ENCODE measurements at places on chromosomes 1 and 21.

GRCh38 chr21:16454399-16454798 is 724.6 kb downstream of the USP25 start:
- DNase-seq = no peak

- DNase-seq = no peak
Observed at GRCh38 chr1:41642922-41643821, 158.7 kb upstream of the EDN2 start.

- no peak for DNase-seq
Observed at GRCh38 chr1:228919914-228920313, 184.6 kb downstream of the RHOU start.

DNA sequence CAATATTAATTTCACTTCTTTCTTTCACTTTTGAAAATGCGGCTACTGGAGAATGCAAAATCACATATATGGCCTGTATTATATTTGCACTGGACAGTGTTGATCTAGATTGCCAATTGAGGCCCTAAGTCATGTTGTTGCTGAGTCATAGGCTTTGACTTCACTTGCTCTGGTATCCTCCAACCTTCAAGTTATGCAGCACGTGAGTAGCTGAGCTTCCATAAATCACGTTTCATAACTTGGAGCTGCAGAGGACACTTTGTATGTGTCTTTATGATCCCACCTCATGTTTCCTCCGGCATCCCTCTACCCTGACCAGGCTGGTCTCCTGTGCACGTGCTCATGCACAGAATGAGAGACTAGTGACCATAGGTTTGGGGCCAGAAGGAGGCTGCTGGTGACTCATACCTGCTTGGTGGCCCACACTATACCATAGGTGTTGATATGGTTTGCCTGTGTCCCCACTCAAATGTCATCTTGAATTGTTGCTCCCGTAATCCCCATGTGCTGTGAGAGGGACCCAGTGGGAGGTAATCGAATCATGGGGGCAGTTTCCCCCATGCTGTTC is 103.0 kb upstream of the TSPAN2 start:
- DNase-seq = no peak

- DNase-seq = no peak
Observed at GRCh38 chr1:211472724-211473123, 19.2 kb downstream of the RD3 start.

DNA sequence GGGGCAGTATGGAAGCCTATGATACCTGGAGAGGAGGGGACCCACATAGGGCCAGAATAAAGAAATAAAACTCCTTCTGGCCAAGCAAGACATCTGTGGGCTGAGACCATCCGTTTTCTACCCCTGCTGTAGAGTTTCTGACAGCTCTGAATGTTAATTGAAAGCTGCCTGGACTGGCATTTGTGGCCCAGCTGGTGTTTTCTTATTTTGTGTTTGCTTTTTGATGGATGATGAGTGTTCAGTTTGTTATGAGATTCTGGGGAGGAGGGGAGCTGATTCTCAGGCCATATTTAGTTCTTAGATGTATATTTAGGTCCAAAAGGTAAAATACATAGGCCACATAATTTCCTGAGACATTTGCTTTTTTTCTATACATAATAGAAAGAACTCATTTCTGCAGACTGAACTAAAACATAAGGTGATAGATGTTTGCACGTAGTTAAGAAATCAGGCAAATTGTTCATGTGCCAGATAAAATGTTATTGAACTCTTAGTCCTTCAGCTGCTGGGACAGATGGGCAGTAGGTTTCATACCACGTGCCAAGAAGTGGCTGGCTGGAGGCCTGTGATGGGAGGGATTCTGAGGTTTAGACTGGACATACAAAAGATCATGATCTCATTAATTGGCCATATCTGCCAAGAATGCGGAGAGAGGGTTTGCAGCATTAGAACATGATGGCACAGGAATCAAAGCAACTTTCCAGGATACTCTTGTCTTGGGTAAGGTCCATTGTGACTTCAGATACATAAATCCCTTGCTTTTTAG is 54.1 kb downstream of the DSCAM start:
- DNase-seq = no peak

DNA sequence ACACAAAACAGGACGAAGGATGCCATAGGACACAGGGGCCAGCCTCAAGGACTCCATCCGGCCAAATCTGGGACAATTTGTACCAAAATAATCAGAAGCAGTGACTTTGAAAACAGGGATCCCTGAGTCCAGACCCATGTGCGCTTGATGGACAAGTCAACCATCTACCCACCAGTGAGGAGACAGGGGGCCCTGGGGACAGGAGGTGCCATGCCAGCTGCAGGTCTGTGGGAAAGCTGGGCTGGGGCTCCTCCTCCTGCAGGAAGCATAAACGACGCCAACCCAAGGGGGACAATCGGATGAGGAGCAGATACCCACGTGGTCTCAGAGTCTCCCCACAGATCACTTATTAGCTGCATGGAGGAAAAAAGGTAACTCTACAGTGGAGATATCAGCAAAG is 50.6 kb downstream of the NPHP4 start:
- no peak for DNase-seq

DNA sequence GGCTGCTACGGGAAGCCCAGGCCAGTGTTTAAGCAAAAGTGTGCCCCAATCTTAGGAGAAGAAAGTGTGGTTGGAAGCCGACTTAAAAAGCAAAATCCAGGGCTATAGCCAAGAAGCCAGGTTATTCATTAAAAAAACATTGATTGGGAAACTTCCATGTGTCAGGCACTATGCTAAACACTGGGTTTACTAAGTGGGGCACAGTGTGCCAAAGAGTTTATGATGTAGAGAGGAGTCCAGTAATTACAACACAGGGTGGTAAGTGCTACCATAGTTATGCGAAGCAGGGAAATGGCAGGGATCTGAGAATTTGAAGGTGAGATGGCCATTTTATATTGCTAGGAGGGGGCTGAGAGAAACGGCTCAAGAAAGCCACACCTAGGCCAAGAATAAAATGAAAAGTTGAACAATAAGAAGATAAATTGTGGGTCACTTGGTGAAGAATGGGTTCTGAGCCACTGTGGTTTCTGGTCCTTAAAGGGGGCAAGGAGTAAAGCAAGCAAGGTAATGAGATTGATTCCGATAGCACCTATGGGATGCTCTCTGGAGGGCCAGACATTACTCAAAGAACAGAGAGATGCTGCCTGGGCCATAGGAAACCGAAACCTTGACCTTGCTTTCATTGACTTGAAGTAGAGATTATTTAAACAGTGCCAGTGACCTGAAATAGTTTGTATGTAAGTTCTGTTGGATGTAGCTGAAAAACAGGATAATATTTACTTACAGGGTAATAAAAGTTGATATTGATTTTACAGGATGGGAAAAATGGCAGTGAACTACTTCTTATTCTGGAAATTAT is 177.8 kb downstream of the GIPC2 start:
- DNase-seq = no peak

DNA sequence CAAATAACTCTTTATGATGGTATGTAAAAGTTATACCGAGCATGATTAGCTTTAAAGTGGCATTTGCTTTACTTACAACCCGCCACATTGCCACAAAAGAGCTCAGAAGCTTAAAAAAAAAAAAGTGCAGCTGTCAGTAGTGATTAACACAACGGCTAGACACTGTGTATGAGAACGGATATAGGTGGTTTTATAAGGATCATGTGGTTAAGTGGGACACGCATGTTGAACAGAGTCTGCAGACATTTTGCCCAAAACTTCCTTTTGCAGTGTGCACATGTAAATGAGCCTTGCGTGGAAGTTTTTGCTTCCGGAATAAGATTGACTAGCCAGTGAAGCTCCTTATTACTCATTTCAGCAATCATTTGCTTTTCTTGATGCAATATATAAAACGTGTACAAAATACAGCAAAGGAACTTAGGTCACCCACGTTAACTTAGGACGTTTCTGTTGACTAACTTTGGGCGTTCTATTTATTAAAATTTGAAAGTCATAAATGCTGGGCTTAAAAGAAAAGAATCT is 58.7 kb upstream of the RGS1 start:
- peak; percentile 75 for DNase-seq

- DNase-seq = no peak
Observed at GRCh38 chr1:171438441-171438840, 46.9 kb upstream of the PRRC2C start.

- no peak for DNase-seq
Observed at GRCh38 chr1:151853411-151853943, at the start of gene THEM5. Gene THEM5, minus strand, starts transcription at chr1:151853712. Its CDS starts 147 bp downstream, at chr1:151853565.

DNA sequence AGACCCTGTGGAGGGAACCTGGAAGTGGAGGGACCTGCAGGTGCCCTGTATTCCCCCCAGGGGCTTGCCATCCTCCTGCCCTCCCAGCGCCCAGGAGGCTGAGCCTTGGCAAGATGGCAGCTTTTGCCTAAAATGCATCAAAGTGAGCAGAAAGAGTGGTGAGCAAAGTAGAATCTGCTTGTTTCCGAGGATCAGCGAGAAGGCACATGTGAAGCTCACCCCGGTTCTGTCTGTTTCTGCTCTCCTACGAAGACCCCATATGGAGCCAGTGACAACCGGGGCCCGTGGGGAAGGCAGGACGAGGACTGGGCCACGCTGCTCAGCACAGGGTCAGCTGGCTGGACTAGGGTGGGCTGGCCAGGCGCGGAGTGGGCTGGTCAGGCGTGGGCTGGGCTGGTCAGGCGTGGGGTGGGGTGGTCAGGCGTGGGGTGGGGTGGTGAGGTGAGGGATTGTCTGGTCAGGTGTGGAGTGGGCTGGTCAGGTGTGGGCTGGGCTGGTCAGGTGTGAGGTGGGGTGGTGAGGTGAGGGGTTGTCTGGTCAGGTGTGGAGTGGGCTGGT is 5.2 kb upstream of the FNDC10 start:
- no peak for DNase-seq

DNA sequence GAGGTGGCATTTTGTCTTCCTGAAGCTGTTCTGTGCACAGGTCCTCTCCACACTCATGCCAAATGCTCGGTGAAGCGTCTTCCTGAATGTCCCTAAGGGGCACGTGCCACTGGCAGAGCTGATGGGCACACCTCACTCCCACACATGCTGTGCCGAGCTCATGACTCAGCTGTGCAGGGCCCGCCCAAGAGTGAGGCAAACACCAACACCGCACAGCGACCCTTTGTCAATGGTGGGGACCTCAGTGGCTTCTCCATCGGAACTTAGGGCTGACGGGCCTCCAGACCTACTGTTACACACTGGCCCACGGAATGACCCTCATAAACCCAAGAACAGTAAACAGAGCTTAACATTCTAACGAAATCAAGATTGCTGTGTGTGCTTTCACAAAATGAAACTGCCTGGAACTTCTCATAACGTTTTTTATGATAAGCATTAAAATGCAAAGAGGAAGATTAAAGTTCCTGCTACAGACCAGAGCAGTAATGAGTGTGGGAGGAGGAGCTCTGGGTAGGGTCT is 89.3 kb downstream of the SIM2 start:
- no peak for DNase-seq

DNA sequence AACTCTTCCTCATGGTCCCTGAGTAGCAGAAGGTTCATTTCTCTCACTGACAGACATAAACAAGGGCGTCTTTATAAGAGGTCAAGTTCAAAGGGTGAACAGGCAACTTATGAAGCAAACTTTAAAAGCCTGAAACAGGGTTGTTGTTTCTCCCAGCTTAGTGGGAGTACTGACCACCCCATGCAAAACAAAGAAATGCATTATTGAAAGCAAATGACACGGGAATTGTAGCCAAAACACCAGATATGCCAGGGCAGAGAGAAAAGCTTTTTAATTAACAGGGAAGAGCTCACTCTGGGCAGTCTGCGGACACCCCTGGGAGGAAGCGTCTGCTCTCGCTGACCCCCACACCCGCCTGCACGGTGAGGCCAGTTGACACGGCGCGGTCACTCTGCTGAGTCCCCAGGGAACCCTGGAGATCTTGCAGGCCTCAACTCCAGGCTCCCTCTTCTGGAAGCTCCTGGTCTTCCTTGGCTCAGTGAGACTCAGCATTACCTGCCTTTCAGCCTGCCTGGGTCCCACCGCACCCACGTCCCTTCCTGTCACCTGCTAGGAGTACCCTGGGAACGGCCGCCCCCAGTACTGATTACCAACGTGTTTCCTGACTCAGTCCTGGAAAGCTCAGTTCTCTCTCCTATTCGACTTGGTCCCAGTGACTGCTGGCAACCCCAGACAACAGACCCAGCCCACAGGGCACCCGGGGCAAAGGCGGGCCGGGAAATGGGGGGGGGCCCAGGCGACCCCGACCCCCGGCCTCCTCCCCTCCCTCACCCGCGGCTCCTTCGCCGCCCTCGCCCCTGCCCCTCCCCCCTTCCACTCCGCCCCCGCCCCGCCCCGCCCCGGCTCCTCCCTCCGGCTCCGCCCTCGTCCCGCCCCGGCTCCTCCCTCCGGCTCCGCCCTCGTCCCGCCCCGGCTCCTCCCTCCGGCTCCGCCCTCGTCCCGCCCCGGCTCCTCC is 972 bp downstream of the CFAP410 start:
- no peak for DNase-seq

- DNase-seq = no peak
Observed at GRCh38 chr1:91952187-91952586, 3.0 kb downstream of the BRDT start.

- DNase-seq = no peak
Observed at GRCh38 chr21:15127437-15127836, 62.6 kb upstream of the NRIP1 start.

GRCh38 chr1:12473596-12474362 is 144.2 kb downstream of the DHRS3 start:
- DNase-seq = no peak

GRCh38 chr1:172109359-172109758 is 268.1 kb downstream of the DNM3 start:
- peak; percentile 39 for DNase-seq

DNA sequence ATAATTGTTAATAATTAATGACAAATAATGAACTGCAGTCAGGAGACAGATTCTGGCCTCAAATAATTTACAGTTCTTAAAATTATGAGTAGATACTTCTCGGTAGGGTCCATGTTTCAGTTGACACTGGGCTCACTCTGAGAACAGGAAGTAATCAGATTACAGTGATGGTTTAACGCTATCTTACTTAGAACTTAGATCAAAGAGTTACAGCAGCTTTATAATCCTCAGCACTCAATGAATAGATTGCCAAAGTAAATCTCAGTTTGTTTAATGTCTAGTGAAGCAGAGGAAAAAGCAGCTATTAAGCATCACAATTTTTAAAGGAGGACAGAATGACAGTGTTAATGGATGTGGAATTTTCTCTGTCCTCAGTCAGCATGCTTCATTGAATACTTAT is 79.6 kb downstream of the PDE4B start:
- no peak for DNase-seq

DNA sequence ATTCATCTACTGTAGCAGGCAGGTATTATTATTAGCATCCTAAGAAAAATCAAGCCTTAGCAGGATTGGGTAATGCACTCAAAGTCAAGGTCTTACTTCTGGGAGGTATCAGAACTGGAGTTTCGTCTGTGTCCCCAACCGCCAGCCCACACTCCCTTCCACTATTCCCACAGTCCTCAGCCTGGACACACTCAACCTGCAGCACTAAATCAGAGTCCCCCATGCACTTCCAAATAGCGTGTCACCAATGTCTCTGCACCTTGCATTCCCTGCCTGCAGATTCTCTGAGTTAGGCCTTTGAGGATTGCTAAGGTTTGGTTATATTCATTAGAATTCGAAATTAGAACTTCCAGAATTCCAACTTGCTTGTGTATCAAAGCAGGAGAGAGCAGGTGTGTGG is 3.9 kb downstream of the LYPD8 start:
- no peak for DNase-seq
